ENCODE measurements at places on chromosomes 6 and 20. TPM values are rescaled to one million over a fixed set of nuclear protein-coding genes. Genes with fewer than 3 reads are reported as not detected.

DNA sequence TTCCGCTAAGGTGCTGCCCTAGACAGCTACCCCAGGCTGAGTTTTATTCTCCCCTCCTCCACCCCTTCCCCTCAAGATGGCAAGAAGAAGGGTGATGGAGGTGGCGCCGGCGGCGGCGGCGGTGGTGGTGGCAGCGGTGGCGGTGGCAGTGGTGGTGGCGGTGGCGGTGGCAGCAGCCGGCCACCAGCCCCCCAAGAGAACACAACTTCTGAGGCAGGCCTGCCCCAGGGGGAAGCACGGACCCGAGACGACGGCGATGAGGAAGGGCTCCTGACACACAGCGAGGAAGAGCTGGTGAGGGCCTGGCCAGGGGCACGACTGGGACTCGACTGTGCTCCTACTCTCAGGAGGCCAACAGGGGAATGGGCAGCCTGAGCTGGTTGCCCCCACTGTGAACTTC lies 35.1 kb downstream of the EIF2S2 start:
- no peak for DNase-seq

DNA sequence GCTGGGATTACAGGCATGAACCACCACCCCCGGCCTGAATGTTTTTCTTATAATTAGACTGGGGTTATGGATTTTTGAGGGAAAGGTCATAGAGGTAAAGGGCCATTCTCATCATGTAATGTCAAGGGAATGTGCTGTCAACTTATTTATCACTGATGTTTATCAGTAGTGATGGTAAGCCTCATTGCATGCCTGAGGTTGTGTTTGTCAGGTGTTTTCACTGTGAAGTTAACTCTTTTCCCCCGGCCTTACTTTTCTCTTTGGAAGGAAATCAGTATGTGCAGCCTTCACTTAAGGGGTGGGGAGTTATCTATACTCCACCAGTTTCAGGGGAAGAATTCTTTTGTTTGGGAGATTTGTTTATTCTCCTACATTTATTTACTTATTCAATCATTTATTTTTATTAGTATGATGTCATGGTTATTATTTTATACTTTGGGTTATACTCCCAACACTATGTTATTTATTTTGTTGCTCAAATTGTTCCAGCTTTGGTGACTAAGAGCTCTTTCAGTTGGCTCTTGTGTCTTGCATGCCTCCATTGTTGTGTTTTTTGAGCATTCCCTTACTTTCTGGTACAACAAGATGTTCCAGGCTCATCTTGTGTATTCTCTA lies 2.8 kb upstream of the SLC17A5 start:
- DNase-seq, result no peak

DNA sequence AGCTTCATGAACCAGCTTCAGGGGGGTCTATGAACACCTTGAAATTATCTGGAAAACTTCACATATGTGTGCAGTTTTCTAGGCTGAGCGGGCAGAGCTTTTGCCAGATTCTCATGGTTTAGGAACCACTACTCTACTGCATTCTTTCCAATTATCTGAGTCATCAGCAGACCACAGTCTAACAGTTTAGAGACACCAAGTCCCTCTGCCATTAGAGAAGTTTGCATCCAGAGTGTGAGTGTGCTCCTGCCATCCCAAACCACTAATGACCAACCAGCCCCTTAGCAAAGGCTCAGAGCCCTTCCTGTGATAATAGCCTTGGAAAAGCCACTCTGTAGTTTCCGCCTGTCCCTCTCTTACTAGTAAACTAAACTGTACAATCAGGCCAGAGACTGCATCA lies 96.8 kb downstream of the PHACTR1 start:
- DNase-seq, result no peak

- DNase-seq, result no peak
Observed at GRCh38 chr20:53399592-53400335, 193.9 kb downstream of the ZNF217 start.

DNA sequence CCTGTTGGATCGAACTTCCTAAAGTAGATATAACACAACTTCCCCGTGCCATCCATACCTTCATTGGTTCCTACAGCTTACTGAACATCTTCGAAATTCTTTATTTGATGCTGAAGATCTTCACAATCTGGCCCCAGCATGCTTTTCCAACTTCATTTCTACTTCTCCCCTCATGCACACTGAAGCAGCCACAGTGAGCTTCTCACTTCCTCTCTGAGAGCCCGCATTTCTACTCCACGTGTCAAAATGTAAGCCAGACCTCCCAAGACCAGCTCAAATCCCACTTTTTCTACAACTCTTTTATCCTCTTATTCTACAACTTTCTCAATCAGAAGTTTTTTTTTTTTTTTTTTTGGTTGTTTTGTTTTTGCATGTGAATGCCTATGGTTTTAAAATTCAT lies 254.7 kb downstream of the GMPR start:
- DNase-seq, result no peak

The OOEP gene
- not detected for total RNA-seq

The PDYN gene
- not detected for total RNA-seq

The TFAP2A gene
- not detected for total RNA-seq

Measured in breast epithelium (tissue), 4 donors.